ENCODE measurements at places on chromosomes 7 and 10. TPM values are rescaled to one million over a fixed set of nuclear protein-coding genes. Genes with fewer than 3 reads are reported as not detected.

DNA sequence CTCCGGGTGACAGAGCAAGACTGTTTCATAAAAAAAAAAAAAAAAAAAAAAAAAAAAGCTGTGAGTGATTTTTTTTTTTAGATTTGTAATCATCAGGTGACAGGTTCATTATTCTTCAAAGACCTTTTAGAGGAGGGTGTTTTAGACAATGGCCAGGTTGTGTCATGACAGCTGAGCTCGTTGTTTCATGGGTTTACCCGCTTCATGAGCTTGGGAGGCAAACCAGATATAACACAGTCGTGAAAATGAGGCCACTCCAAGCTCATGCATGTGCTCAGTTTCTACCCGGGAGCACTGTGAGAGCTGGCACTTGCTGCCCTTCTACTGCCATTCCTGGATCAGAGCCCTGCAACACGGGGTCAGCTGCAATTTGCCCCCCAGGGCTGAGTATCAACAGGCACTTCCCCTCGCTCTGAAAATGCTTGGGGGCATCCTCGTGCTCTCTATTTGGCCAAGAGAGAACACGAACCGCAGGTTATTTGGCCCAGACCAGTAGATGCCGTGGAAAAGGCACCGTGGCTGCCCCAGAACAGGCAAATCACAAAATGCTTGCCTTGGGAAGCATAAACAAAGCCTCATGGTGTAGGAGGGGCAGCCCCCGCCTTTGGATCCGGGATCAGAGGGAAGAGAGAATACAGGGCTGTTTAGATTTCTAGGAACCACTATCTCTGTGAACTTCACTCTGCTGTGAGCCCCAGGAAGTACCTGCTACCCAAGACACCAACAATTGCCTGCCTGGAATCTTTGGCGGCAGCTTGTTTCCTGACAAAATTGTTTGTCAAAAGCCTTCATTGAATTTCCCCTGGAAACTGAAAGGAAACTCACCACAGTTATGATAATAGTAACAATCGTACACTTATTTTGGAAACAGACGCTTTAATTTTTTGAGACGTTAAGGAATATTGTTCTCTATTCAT lies 371.0 kb downstream of the FRMD4A start:
- H3K4me3 ChIP-seq: no peak overlapping the region
- peaks cover 6% of the 10 kb centered on the region for H3K4me1 ChIP-seq
- H3K27ac ChIP-seq: peak overlapping the region; percentile 30
- H3K27me3 ChIP-seq: no peaks in the 10 kb centered on the region
- no peaks in the 10 kb centered on the region for H3K36me3 ChIP-seq

GRCh38 chr10:5038101-5038500 lies 34.4 kb upstream of the AKR1C2 start:
- H3K27ac ChIP-seq: no peak overlapping the region
- no peaks in the 10 kb centered on the region for H3K36me3 ChIP-seq
- H3K4me1 ChIP-seq: peaks cover 20% of the 10 kb centered on the region
- H3K4me3 ChIP-seq: no peak overlapping the region
- DNase-seq: no peak

DNA sequence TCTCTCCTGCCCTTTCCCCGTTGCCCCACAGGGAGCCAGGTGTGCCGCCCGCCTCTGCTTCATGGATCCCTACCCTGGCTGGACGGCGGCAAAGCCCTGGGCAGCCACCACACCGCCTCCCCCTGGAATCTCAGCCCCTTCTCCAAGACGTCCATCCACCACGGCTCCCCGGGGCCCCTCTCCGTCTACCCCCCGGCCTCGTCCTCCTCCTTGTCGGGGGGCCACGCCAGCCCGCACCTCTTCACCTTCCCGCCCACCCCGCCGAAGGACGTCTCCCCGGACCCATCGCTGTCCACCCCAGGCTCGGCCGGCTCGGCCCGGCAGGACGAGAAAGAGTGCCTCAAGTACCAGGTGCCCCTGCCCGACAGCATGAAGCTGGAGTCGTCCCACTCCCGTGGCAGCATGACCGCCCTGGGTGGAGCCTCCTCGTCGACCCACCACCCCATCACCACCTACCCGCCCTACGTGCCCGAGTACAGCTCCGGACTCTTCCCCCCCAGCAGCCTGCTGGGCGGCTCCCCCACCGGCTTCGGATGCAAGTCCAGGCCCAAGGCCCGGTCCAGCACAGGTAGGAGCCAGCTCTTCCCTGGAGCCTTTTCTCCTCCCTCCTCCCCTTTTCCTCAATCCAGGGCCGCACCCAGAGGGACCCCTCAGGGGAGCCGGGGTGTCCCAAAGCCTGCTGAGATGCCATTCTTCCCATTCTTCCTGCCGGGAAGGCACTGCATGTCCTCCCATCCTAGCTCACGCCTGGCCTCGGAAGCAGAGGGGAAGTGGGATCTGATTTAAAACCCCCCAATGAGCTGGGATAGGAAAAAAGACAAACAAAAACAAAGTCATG lies 4.0 kb downstream of the GATA3 start:
- H3K27me3 ChIP-seq: peaks cover 64% of the 10 kb centered on the region
- H3K36me3 ChIP-seq: no peaks in the 10 kb centered on the region
- no peak overlapping the region for H3K4me3 ChIP-seq
- peak overlapping the region; percentile 17 for H3K27ac ChIP-seq
- no peak for DNase-seq
- H3K4me1 ChIP-seq: peaks cover 21% of the 10 kb centered on the region

DNA sequence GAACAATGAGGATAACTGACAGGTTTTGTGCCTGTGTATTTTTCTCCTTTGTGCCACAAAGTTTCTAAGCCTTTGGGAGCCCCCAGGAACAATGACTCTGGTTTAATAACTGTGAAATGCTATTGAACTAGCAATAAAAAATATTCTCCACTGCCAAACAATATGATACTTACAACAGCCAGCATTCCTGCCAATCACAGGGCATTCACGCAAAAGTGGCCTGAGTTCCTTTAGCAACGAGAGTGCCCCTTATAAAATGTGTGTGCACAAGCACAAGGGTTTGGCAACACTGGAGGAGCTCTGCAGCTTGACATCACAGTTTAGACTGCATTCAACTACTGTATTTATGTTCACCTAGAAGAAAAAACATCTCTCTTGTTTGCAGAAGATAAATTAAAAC lies 412.9 kb upstream of the NFE2L3 start:
- H3K27ac ChIP-seq: no peak overlapping the region
- no peak overlapping the region for H3K4me3 ChIP-seq
- no peak for DNase-seq
- H3K4me1 ChIP-seq: no peaks in the 10 kb centered on the region
- H3K27me3 ChIP-seq: no peaks in the 10 kb centered on the region
- H3K36me3 ChIP-seq: no peaks in the 10 kb centered on the region

DNA sequence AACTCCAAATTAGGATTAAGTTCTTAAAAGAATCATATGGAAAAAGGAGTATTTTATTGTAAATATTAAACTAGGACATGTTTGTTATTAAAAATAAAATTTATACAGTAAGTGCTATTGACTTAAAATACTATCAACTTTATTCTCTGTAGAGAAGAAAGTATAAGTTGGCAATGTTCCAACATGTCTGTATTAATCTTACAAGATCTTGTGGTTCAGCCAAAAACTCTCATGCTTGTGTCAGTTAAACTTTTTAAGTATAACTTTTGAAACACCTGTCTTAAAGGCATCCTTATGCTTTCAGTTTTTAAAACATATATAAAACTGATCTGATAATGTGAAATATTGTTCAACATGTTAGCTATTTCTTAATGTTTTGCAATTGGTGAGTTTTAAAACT lies 160.7 kb downstream of the ZEB1 start:
- DNase-seq: no peak
- no peak overlapping the region for H3K27ac ChIP-seq
- H3K36me3 ChIP-seq: no peaks in the 10 kb centered on the region
- H3K4me1 ChIP-seq: no peaks in the 10 kb centered on the region
- H3K4me3 ChIP-seq: no peak overlapping the region
- H3K27me3 ChIP-seq: no peaks in the 10 kb centered on the region

- no peak overlapping the region for H3K27ac ChIP-seq
- no peak overlapping the region for H3K4me3 ChIP-seq
- no peaks in the 10 kb centered on the region for H3K4me1 ChIP-seq
- DNase-seq: no peak
- no peaks in the 10 kb centered on the region for H3K36me3 ChIP-seq
These were observed 9.7 kb downstream of the NPTX2 start for GRCh38 chr7:98626460-98627412.

- H3K36me3 ChIP-seq: no peaks in the 10 kb centered on the region
- H3K27me3 ChIP-seq: no peaks in the 10 kb centered on the region
- no peak overlapping the region for H3K27ac ChIP-seq
- DNase-seq: no peak
- H3K4me1 ChIP-seq: no peaks in the 10 kb centered on the region
These were observed 495.2 kb upstream of the ADARB2 start for GRCh38 chr10:2232479-2232878.

DNA sequence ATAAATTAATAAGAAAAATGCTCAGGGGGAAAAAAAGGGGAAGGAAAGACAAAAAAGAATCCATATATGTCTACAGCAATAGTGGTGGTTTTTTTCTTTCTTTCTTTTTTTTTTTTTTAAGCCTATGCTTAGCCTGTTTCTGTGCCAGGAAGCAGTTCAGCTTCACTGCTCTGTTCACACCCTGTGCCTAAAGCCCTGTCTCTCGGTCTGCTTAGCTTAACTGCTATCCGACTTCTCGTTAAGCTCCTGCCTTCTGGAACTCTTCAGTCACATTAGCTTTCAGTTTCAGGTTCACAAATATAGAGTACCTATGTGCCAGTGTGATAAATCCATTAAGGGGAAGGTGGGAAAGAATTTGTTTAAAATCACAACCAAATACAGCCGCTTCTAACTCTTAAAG lies 26.5 kb upstream of the NRG3 start:
- no peaks in the 10 kb centered on the region for H3K27me3 ChIP-seq
- H3K4me1 ChIP-seq: no peaks in the 10 kb centered on the region
- DNase-seq: no peak
- no peak overlapping the region for H3K4me3 ChIP-seq
- no peaks in the 10 kb centered on the region for H3K36me3 ChIP-seq

GRCh38 chr10:124323806-124324205 lies 94.9 kb downstream of the OAT start:
- no peaks in the 10 kb centered on the region for H3K27me3 ChIP-seq
- peak; percentile 32 for DNase-seq
- no peaks in the 10 kb centered on the region for H3K4me1 ChIP-seq
- H3K36me3 ChIP-seq: no peaks in the 10 kb centered on the region
- no peak overlapping the region for H3K4me3 ChIP-seq

GRCh38 chr7:136275794-136276193 lies 298.6 kb upstream of the MTPN start:
- DNase-seq: no peak
- H3K4me1 ChIP-seq: no peaks in the 10 kb centered on the region
- no peak overlapping the region for H3K4me3 ChIP-seq
- H3K36me3 ChIP-seq: no peaks in the 10 kb centered on the region

GRCh38 chr7:140881507-140882228 lies 43.1 kb downstream of the BRAF start:
- H3K4me1 ChIP-seq: no peaks in the 10 kb centered on the region
- DNase-seq: no peak
- H3K4me3 ChIP-seq: no peak overlapping the region
- no peak overlapping the region for H3K27ac ChIP-seq
- no peaks in the 10 kb centered on the region for H3K36me3 ChIP-seq

DNA sequence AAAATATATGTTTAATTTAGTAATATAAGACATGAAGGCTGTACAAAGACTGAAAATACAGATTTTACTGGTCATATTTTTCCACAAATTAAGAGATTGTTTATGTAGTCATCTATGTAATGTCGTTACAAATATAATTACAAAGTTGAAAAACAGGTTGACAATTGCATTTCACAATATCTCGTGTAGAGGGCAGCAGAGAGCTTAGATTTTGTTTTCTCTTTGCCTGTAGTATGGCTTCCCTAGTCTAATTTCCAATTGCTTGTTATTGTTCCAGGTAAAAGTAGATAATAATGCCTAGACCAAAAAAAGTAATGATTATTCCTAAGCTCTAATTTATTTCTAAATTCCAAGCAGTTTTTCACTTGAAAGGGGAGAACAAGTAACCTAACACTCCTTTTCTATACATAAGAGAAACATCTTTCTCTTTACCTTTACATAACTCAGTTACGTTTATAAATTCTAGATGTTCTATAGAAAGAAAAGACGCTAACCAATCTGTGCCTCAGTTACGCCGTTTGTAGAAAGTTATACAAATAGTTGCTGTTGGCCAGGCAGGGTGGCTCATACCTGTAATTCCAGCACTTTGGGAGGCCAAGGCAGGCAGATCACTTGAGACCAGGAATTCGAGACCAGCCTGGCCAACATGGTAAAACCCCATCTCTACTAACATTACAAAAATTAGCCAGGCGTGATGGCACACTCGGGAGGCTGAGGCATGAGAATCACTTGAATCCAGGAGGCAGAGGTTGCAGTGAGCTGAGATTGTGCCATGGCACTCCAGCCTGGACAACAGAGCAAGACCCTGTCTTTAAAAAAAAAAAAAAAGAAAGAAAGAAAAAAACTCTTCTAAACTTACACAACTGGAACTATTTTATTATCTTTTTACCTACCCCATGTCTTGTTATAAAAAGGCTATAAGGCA lies 30.0 kb downstream of the NET1 start:
- no peak overlapping the region for H3K4me3 ChIP-seq
- H3K36me3 ChIP-seq: no peaks in the 10 kb centered on the region
- H3K27me3 ChIP-seq: no peaks in the 10 kb centered on the region
- no peak overlapping the region for H3K27ac ChIP-seq
- H3K4me1 ChIP-seq: no peaks in the 10 kb centered on the region
- no peak for DNase-seq

DNA sequence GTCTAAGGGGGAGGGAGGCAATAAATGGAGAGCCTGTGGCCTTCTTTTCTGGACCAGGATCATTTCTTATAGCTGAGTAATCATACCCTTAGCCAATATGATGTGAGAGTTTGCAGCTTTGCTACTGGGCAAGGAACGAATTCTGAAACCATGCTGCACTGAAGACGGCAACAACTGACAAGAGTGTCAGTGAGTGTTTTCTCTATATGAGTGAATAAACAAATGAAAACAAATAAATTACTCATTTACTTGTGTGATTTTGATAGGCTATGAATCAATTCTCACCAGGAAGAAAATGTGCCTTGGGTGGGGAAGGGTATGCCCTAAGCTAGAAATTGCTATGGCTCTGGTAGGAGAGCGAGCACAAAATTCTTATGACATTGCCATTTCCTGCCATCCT lies 79.4 kb upstream of the LRRN3 start:
- DNase-seq: no peak
- H3K27ac ChIP-seq: no peak overlapping the region
- H3K27me3 ChIP-seq: no peaks in the 10 kb centered on the region
- H3K36me3 ChIP-seq: no peaks in the 10 kb centered on the region
- no peaks in the 10 kb centered on the region for H3K4me1 ChIP-seq

AEBP1 gene
- total RNA-seq: 272 TPM

CRYGN gene
- total RNA-seq: not detected

HTR5A gene
- not detected for total RNA-seq

TMEM213 gene
- 9.6 TPM for total RNA-seq

VAX1 gene
- not detected for total RNA-seq

WDR86 gene
- total RNA-seq: 1.3 TPM

SRRT gene
- 105 TPM for total RNA-seq

CUBN gene
- 1.3 TPM for total RNA-seq

HKDC1 gene
- 9.6 TPM for total RNA-seq
